Mucosa of descending colon (tissue), 3 donors: ENCODE measurements at places on chromosomes 6 and 20.

DNA sequence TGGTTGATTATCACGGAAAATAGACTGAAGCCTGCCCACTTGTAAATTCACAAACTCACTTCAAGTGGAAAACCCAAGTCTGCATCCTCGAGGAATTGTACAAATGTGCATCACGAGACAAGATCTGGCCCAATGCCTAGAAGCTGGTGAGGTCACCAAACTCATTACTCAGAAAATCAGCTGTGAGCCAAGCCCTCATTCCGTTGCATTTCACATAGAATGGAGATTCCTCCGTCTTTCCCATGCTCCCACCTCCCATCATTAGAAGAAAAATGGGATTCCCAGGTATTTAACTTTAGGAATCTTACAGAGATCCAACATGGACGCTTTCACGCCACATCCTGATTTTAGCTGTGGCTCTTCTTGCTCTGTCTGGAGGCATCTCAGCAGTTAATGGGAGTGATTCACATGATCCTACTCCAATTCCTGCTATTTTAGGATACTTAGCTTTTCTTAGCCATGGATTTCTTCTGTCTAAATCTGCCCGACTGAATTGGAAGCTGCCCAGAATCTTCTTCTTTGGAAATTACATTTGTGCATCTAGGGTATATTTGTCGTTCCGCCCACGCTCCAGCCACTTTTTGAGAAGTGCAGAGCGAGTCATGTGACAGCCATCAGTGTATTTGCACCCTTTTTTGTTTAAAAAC is 68.7 kb upstream of the STMND1 start:
- no peak for DNase-seq

DNA sequence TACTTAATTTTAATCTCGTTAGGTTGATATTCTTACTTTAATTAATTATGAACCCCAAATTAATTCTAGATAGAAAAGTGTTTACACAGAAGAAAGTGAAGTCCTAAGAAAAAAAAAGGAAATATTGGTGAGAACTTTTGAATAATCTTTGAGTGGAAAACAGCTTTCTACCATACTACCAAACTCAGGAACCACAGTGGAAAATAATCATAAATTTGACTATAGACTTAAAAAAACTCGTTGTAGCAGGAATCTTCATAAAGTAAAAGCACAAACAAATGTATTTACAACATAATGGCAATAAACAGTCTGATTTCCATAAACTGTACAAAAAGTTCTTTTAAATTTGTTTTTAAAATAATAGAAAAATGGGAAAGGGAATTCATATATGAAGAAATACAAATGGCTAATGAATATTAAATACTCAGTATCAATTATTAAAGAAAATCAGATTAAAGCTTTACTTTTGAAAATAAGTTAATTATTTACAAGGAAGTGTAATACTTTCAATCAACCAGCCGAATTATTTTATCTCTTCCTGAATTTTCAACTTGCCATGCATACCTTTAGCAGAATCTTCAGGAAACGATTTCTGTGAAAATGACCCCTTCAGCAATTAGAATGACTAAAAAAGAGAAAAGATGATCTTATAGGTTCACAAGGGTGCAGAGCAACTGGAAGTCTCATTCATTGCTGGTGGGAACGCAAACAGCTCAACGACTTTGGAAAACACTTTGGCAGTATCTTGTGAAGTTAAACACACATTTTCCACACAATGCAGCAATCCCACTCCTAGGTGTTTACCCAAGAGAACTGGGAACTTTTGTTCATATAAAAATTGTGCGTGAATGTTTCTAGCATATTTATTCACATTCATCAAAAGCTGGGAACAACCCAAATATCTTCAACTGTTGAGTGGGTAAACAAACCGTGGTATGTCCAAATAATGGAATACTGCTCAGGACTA is 38.5 kb upstream of the BMP6 start:
- no peak for DNase-seq

DNA sequence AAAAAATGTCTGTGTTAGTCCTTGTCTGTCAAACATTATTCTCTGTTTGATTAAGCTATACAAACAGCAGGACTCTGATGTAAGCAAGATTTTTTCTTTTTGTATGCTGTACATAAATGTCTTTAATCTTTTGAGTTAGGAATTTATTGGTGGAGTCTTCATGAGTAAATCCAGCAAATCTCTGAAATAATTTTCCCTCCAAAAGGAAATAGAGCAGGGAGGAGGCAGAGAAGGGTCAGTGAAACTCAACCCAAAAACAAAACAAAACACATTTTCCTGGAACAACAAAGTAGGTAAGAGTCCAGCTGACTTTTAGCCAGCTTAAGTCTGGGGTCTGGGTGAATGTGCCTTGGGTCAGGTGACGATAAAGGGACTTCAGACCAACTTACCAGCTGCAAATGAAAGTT is 113.7 kb downstream of the FOXA2 start:
- DNase-seq = no peak

DNA sequence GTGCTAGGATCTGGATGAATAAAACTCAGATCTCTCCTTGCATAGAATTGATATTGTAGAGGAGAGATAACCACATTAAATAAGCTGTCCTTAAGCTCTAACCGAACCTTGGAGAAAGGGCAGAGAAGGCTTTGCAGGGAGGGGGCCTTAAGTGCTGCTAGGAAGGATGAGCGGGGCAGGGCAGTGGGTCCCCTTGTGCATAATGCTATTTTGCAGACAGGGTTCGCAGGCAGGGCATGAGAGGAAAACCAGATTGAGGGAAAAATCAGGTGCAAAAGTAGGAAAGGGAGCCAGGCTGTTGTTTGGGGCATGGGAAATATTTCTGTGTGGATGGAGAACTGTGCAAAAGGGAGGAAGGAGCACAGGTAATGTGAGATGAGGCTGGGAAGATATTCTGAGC is 383.0 kb upstream of the JARID2 start:
- no peak for DNase-seq

DNA sequence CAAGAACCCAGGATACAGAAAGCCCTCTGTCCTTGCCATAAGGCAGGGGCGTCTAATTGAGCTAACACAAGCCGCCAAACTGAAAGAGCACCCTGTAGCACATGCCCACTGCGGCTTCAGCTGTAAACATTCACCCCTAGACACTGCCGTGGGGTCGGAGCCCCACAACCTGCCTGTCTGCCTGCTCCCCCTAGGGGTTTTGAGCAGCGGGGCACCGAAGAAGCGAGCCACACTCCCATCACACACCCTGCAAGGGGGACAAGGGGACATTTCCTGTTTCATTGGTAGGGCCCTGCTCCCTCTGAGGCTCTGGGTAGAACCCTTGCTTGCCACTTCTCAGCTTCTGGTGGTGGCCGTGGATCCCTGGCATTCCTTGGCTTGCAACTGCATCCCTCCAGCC is 45.2 kb upstream of the BCLAF1 start:
- DNase-seq = no peak

DNA sequence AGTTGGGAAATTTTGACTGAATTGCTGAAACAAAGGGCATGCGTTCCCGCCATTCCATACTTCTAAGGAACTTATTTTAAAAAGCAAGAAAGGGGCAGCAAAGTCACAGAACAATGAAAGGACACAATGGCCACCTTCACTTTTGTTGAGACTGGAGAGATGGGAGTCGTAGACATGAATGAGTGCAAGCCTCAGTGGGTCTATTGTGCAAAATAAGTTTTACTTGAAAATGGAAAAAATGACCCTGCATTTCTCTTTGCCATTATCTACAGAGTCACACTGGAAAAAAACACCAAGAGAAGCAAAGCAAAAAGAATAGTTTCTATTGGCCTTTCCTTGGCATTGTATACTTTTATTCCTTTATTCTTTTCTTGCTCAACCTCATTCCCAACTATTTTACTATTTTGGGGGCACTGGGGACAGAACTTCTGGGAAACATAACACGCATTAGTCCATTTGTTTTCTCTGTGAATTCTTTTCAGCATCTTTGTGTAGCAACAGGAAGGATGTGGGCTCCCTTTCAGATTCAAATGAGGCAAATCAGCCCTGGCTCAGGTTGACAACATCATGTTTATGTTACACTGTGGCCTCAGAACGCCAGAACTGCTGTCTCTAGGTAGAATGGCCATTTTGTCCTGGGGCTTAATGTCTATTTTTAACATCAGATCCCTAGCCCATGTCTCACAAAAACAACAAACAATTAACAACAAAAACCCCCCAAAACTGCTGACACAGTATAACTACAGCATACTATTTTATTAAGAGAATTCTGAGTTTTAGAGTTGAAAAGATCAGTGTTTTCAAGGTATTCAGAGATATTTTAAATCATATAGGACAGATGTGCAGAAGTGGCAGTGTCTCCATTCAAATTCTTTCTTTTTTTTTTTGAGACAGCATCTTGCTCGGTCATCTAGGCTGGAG is 122.2 kb downstream of the FYN start:
- DNase-seq = peak; percentile 36

DNA sequence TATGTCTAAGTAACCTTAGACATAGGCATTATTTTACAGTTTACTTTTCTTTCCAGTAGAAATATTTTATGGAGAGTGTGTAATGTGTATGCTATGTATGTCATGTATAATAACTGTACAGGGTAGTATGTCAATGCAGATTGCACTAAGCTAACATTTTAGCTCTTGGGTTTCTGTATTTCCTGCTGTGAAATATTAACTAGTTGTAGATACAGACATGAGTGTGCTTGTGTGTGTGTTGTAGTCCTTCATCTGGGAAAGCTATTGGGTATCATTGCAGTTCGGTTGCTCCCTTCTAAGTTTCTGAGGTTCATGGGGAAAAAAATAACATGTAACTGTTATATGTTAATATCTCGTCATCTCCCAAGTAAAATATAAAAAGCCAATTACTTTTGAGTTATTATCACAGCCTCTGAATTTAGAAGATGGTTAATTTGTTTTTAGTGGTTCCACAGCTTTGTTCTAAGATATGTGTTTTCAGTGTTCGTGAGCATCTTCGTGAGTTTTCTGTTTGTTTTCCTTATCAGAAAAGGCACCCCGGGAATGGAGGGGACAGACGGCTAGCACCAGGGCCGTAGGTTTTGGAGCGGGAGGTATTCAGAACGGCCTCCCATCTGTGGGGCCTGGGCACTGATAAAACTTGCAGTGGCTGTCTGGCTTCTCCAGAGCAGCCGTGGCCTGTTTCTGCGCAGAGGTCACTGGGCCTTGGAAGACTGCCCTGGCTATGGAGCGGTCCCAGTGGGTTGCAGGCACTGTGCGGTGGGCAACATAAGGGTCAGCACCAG is 215.0 kb downstream of the ARID1B start:
- no peak for DNase-seq

DNA sequence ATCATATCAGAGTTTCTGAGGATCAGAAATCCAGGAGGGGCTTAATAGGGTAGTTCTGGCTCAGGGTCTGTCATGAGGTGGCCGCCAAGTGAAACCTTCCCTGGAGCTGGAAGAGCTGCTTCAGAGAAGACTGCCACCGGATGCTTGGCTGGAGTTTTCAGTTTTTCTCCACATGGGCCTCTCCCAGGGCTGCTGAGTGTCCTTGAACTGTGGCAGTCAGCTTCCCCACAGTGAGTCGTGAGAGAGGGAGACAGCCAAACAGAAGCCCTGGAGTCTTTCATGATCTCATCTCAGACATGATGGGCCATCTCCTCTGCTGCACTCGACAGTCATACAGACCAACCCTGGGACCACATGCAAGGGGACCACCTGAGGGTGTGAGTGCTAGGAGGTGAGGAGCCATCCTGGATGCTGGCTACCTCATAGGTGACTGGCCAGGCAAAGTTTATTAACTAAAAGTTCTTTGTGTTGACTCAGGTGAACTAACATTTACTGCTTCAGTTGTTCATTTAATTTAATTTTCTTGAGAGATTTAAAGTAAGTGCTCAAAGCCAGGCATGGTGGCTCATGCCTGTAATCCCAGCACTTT is 71.5 kb downstream of the SHLD1 start:
- no peak for DNase-seq

DNA sequence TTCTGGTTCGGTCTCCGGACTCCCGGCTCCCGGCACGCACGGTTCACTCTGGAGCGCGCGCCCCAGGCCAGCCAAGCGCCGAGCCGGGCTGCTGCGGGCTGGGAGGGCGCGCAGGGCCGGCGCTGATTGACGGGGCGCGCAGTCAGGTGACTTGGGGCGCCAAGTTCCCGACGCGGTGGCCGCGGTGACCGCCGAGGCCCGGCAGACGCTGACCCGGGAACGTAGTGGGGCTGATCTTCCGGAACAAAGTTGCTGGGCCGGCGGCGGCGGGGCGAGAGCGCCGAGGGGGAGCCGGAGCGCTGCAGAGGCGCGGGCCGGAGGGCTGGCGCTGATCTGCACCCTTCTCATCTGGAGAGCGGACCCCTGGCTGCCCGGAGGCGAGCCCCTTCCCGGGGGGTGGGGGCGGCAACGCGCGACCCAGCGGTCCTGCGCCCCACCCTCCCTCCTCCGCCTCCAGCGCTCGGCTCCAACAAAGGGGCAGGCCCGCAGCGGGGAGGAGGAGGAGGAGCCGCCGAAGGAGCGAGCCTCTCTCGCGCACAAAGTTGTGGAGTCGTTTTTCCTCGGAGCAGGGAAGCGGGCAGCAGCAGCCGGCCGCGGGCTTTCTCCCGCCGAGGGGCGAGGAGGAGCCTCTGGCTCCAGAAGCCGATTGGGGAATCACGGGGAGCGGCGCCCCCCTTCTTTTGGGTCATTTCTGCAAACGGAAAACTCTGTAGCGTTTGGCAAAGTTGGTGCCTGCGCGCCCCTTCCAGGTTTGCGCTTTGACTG is at the start of gene UTRN:
TSS of gene UTRN (plus strand) at position 553 of the 765 bp plus-strand sequence. CDS start 6,494 bp downstream, outside the sequence.
- peak; percentile 87 for DNase-seq

- DNase-seq = no peak
Observed at GRCh38 chr20:44772636-44773035, 27.0 kb downstream of the KCNK15 start.

DNA sequence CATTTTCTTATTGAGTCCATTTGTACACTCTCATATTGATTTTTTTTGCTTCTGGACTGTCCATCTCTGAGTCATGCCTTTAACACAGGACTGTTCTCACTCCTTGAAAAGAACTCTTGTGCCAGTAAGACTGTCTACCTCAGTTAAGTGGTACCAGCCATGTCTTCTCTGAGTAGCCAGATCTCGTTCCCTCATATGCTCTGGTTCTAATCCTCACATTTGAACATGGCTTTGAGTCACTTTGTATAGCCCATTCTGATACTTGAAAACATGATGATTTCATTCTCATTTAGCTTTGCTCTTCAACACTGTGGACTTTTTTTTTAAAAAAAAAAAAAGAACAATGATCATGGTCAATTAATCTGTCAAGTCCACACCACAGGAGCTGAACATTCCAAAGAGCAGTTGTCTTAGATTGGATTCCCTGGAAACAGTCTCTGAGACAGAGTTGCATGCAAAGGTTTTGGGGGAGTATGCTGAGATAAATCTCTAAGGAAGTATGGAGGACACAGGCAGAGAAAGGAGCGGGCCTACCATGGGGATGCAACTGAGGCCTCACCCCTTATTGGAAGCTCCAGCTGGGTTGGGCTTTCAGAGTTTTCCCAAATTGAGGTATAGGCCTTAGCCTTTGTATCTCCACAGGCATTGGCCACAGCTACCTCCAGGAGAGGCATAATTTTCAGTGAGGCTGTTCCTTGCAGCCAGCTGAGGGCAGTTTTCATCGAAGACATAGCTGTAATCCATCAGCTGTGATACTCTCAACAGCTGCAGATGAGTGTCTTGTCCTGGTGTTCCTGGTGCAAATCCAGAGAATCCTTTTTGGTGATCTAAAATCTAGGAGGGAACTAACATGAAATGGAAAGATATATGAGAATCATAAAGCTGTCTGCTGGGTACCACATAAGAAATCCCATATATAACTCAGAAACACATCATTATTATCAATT is 6.0 kb upstream of the PTCHD4 start:
- DNase-seq = no peak
